H7 (cell line): ENCODE measurements at places on chromosomes 2 and 18. TPM values are rescaled to one million over a fixed set of nuclear protein-coding genes. Genes with fewer than 3 reads are reported as not detected.

The KCTD18 gene
- 4.6 and 10.5 TPM in 2 replicates for total RNA-seq

DNA sequence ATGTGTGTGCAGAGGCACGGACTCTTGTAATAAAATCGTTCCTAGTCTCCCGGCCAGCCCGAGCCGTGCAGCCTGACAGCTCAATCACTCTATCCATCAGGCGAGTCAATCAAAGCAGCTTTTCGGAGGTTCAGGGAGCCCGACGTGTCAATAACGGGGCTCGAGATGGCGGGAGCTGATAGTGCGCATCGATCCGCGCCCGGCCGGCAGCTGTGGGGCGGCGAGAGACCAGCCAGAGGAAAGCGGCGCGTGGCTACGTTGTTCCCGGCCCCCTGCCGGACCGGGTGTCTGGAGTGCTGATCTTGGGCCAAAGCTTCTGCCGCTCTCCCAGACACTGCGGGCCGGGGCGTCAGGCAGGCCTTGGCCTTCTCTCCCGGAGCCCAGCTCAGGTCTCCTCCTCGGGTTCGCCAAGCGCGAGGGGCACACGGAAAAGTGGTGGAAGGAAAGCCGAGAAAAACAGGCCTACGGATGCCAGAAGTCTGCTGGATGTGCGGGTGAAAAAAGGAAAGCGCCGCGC is 2.4 kb downstream of the EN1 start:
- DNase-seq = peak; percentile 68

- no peak for DNase-seq
Observed at GRCh38 chr2:127634626-127635379, 11.2 kb upstream of the GPR17 start.

GRCh38 chr2:234796045-234796591 is 155.7 kb upstream of the SH3BP4 start:
- no peak for DNase-seq

The TMEM163 gene
- 0.14 and 0.26 TPM in 2 replicates for total RNA-seq

GRCh38 chr2:218963601-218964000 is 4.1 kb downstream of the CDK5R2 start:
- no peak for DNase-seq

GRCh38 chr2:165572151-165572550 is 102.7 kb downstream of the CSRNP3 start:
- no peak for DNase-seq

GRCh38 chr2:164008752-164009151 is 272.9 kb upstream of the FIGN start:
- DNase-seq = no peak

GRCh38 chr2:41410011-41410410 is 637.8 kb upstream of the PKDCC start:
- DNase-seq = no peak

DNA sequence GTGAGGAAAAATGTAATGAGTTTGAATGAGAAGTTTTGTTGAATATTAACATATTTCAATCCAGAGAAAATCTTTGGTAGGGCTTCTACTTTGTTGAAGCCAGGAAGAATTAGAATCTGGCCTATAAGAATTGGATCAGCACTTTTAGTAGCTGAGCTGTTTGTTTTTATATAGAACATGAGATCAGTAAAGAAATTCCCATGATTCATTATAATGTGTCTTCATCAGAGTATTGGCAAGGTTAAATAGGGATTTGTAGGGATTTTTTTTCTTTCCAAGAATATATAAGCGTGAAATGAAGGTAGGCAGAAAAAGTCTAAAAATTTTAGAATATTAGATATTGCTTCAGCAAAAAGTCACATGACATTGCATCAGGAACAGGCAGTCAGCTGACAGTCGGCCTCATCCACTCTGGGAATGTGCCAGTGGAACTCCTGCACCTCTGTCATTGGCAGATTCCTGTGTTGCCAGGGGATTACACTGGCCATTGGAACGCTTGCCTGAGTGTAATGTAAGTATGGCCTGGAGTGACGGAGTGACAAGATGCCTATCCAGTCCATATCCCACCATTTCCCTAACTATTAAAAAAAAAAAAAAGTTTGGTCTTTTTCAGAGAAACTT is 60.6 kb downstream of the SERTAD2 start:
- DNase-seq = no peak

DNA sequence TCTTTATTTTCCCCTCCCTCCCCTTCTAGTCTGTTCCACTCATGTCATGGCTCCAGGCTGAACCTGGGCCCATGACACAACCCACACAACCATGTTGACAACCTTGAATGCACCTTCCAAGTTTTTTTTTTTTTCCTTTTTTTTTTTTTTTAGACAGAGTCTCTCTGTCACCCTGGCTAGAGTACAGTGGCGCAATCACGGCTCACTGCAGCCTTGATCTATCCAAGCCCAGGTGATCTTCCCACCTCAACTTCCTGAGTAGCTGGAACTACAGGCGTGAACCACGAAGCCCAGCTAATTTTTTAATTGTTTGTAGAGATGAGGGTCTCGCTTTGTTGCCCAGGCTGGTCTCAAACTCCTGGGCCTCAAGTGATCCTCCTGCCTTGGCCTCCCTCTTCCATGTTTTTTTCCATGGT is 21.9 kb upstream of the ROCK2 start:
- no peak for DNase-seq

GRCh38 chr18:58991167-58991798 is 126.6 kb downstream of the ZNF532 start:
- DNase-seq = no peak

DNA sequence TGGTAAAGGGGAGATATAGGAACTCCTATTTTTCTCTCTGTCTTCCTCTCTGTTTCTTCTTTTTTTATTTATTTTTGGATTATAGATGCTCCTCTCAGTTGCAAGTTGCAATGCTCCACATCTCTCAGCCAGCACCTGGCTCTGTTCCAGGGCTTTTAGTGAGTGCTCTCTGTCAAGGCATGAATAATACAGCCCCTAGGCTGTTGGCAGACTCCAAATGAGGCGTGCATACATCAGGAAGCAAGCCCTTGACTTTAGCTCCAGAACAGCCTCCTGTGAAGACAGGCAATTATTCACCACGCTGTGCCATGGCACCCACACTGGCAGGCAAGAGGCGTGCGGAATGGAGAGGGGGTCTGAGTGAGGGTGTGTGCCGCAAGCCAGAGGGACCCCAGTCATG is 228.1 kb upstream of the PXDN start:
- DNase-seq = no peak

The TMEM37 gene
- 4.2 and 5.0 TPM in 2 replicates for total RNA-seq

The NT5DC4 gene
- total RNA-seq = not detected in 2 replicates

GRCh38 chr2:3142210-3142609 is 235.4 kb downstream of the EIPR1 start:
- DNase-seq = no peak

DNA sequence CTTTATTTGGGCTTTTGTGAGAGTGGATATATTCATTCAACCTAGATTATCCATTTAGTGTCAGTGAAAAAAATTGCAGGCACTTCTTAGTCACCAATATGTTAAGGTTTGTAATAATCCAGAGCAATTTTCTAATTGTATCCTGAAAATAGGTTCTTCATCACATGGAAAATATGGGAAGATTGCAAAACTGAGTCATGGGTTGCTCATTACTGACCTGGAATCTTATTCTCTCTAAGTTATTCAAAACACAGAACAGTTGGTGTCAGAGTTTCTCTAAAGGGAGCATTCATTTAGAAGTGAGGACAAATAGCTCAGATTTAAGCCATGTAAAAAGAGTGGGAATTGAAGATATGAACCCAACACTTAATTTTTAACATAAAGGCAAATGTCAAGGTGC is 181.3 kb downstream of the IKZF2 start:
- DNase-seq = no peak

- no peak for DNase-seq
Observed at GRCh38 chr2:172811027-172811426, 75.4 kb downstream of the RAPGEF4 start.

DNA sequence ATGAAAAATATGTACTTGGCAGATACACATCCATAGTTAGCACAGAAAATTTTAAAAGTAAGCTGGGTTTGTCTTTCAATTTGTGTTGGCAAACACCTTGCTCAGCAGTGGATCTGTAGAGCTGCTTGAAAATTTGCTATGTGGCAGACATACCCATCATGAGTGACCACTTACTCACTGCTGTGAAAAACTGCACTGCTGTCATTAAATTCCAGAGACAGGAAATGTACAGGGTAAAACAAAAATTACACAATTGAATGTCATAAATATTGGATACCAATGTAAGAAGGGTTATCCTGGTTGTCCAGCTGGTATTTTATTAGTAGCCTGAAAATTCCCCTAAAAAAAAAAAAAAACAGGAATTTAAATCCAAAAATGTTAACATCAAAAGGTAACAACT is 24.5 kb downstream of the NIF3L1 start:
- no peak for DNase-seq

GRCh38 chr2:101435001-101435862 is 39.7 kb downstream of the RFX8 start:
- peak; percentile 88 for DNase-seq

DNA sequence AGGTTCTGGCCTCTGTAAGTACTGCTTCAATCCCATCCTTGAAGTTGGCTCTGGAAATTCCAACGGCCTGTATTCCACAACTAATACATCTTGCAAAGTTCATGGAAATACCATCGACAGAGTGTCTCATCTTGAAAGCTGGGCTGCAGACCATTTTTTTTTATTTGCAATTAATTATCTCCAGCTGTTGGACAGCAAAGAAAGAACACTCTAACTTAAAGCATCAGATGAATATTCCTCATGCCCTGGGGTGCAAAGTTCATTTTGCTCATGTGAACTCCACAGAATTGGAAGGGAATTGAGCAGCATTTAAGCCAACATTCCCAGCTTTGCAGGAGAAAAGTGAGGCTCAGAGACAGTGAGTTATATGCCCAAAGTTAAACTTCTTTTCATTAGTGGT is 96.5 kb upstream of the PIEZO2 start:
- DNase-seq = no peak

The HOXD12 gene
- total RNA-seq = not detected in 2 replicates

- no peak for DNase-seq
Observed at GRCh38 chr2:96859681-96860064, 1.9 kb upstream of the ANKRD39 start.

DNA sequence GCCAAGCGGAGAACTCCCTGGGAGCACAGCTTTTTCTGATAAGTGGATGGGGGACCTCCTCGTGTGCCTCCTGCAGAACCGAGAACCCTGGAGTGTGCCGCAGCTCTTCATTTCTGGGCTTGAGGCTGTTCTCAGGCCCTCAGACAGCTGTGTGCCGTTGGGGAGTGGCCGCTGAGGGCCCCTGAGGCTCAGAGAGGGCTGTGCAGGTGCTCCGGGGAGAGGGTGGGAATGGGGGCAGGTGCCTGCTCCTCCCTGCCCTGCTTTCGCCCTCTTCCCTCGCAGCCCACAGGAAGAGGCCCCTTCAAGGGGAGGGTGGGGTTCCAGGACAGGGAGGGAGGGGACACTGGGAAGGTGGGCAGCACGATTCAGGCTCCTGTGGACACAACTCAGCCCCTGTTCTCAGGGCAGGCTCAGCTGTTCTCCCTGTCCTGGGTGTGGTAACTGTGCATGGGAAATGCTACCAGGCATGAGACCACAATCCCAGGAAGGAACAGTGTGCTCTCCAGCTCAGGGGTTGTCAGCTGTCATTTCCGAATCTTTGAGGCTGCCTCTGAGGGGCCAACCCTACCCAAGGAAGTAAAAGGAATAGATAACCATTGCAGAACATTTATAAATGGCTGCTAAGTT is 11.3 kb downstream of the LCT start:
- no peak for DNase-seq

GRCh38 chr2:160141419-160141818 is 58.7 kb downstream of the ITGB6 start:
- DNase-seq = no peak

GRCh38 chr2:162242586-162243280 is 512 bp downstream of the FAP start:
- DNase-seq = no peak

The CKAP2L gene
- 14.9 and 24.8 TPM in 2 replicates for total RNA-seq

DNA sequence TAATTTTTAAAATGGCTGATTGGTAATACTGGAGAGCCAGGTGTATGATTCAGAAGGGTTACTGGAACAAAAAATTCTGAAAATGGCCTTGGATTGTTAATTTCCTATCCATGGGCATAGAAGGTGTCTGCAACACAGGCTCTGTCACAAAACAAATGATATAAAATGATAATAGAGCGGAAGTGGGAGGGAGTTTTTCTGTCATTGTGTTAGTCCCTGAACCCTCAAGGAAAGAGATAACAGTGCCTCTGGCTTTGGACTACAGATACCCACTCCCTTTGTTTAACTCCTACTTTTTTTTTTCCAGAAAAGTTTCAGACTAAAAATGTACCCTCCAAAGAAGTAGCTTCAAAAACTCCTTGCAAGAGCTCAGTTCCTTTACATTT is 28.0 kb upstream of the YES1 start:
- DNase-seq = no peak

The REG1B gene
- total RNA-seq = not detected in 2 replicates

The PARD3B gene
- 1.4 and 2.3 TPM in 2 replicates for total RNA-seq

The RAPH1 gene
- total RNA-seq = 4.9 and 9.0 TPM in 2 replicates

DNA sequence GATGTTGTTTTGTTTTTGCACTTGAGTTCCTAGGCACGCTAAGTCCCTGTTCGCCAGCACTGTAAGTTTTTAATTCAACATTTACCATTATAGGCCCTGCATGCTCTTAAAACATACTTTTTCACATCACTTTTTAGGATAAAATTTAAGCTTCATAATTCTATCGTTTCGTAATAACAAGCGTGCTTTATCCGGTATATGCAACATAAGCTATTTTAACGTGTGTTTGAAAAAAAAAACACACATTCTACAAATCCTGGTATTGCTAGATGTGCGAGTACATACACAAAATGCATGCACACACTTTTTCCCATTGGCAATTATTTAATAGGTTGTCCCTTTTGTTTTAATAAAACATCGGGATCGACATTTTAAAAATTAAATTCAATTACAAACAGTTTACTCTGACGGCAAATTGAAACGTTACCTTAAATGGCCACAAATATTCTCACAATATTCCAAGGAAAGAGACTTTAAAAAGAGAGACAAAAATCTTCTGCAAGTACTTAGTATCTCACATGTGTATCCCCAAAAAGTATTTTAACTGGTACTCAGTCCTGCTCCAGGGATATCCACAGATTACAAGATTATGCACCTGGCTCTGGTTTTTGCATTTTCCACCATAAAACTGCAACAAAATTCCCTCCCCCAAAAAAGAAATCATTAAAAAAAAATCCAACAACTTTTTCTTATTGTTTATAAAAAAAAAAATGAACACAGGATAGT is 1.0 kb upstream of the TCF4 start:
- no peak for DNase-seq

- no peak for DNase-seq
Observed at GRCh38 chr2:239184179-239184578, 216.6 kb downstream of the HDAC4 start.

DNA sequence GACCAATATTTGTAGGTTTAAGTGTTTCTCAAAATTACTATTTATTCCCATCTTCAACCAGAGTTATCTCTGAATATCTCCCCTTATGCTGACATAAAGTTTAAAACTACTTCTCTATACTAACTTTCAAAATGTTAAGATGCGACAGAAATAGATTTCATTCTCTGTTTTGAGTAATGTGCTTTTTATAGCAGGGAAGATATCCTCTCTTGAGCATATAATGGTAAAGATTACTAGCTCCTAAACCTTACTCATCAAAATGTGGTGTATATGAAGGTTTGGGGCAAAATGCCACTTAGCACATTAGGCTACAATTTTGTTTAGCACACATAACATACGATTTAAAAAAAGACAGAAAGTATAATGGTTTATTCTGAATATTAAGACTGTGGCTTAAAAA is 54.4 kb downstream of the CWC22 start:
- no peak for DNase-seq

- no peak for DNase-seq
Observed at GRCh38 chr2:34912084-34912483, 1313.0 kb upstream of the FAM98A start.

GRCh38 chr2:160516547-160517365 is 23.1 kb upstream of the RBMS1 start:
- DNase-seq = no peak

The FBXO48 gene
- 0.52 and 1.00 TPM in 2 replicates for total RNA-seq

The ELOA2 gene
- total RNA-seq = not detected in 2 replicates
